Stimulated activated CD8-positive, alpha-beta memory T cell treated with anti-CD3 and anti-CD28 coated beads, Interleukin-7, amount 100 ng/mL, for 4 hours (primary cell): ENCODE measurements at places on chromosomes 12 and 14.

- no peak for DNase-seq
Measured at GRCh38 chr14:63877550-63877939, 24.7 kb downstream of the SYNE2 start.

DNA sequence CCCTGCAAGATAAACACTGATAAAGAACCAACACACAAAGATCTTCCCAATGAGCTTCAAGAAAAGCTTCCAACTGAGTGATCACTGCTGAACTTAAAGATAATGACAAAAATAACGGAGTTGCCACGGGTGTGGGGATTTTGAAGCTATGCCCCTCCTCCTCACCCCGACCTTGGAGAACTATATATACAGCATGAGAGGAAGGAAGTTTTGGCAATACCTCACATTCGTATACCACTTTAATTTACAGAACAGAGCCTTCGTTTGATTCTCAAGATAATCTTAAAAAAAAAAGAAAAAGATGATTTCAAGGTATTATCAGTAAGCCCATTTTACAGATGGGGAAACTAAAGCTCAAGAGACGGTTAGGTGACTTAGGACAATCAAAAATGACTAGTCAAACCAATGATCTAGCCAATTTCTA lies 715 bp downstream of the NEK9 start:
- DNase-seq, result no peak

DNA sequence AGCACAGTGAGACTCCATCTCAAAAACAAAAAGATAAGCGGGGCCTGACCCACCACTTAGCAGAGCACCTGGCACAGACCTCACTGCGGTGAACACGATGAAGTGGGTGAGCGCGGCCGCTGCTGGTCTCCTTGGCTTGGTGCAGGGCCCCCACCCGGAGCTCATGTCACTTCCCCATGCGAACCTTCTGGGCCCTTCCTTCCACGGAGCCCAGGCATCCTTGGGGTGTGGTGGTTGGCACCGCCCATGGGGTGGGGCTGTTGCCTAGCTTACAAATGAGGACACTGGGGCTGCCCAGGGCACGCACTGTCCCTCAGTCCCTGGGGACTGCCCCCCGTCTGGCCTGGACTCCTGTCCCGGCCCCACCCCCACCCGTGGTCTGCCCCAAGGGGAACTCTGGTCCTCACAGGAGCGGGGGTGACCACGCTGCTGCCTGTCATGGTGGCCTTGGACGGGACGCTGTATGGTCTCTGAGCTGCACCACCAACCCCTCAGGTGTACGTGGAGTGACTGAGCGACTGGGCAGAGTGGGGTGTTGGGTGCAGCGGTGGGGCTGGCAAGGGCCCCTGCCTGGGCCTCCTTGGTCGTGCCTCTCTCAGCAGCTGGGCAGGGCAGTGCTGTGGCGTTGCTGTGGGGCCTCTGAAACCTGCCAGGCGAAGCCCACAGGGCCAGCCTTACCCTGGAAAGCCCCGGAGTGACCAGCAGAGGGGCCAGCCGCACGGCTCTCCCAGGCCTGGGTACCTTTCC lies 15.3 kb downstream of the FBRSL1 start:
- DNase-seq, result no peak

DNA sequence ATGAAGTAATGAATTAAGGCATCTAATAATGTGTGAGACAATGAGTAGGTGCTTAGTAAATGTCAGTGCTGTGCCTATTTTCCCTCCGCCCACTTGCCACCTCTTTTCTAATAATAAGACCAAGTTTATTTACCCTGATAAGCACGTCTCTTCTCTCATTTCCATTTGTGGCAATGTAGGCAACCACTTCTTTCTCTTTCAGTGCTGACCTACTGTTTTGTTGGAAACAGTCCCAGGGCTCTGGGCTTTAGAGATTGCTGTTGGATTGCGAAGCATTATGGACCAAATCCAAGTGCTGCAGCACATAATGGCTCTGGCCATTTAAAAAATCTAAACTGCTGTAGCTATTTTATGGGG lies 141.3 kb upstream of the PLEKHG7 start:
- DNase-seq, result no peak

GRCh38 chr12:67671419-67671818 lies 22.9 kb downstream of the DYRK2 start:
- DNase-seq, result no peak

DNA sequence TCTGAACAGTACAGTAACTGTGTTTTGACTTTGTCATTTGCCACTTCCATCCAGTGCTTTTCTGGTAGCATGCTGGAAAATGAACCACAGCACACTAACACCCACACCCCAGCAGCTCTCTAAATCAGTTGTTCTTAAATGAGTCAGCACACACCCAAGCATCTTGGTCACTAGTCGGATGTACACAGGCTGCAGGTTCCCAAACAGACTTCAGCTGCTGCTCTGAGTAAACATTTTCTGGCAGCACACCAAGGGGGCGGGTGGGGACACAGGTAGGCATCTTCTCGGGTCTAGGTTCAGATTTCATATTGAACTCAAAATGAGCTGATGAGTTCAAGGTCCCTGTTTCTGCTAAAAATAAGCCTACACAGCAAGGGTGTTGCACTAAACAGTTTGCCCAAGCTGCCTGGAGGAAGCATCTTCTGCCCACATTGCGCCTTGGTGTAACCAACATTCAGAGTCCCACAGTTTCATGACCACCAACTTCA lies 39.8 kb downstream of the IFNG start:
- peak; percentile 30 for DNase-seq

GRCh38 chr12:131766382-131767107 lies 55.7 kb downstream of the SFSWAP start:
- DNase-seq, result no peak

DNA sequence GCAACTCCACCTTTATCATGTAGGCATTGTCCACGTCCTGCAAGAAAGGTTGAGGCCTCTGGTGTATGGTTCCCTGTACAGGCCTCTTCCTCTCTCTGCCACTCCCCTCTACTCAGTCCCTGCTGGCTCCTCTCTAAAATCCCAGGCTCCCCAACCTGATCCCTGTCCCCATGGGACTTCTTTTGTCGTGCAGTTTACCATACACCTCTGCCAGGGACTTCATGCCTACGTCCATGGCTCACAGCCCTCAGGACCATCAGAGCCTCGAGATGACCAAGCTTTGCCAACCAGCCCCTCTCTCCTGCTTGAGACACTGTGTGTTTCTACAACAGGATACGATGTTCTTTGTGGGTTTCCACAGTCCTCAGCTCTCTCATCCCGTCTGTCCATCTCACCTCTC lies 2.9 kb downstream of the KRT2 start:
- DNase-seq, result no peak

- no peak for DNase-seq
Measured at GRCh38 chr14:91311284-91311662, 66.8 kb upstream of the GPR68 start.

DNA sequence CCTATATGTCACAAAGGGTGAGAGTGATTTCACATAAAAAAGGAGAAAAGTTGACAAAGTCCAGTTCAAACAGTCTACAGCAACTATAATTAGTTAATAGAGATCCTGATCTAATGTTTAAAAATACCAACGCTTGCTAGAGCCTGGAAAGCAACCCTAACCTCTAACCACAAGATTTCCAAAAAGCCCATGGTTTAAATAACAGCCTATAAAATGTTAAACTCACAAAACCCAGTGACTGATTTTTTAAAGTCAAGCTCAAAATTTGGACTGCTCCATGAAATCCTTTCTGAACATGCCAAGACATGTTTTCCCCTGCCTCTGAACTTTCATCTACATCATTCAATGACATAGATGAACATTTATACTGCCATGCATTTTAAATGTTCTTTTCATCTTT lies 81.6 kb downstream of the PLEKHG7 start:
- DNase-seq, result no peak

- DNase-seq, result no peak
Measured at GRCh38 chr12:123465084-123465483, 7.1 kb downstream of the SNRNP35 start.

DNA sequence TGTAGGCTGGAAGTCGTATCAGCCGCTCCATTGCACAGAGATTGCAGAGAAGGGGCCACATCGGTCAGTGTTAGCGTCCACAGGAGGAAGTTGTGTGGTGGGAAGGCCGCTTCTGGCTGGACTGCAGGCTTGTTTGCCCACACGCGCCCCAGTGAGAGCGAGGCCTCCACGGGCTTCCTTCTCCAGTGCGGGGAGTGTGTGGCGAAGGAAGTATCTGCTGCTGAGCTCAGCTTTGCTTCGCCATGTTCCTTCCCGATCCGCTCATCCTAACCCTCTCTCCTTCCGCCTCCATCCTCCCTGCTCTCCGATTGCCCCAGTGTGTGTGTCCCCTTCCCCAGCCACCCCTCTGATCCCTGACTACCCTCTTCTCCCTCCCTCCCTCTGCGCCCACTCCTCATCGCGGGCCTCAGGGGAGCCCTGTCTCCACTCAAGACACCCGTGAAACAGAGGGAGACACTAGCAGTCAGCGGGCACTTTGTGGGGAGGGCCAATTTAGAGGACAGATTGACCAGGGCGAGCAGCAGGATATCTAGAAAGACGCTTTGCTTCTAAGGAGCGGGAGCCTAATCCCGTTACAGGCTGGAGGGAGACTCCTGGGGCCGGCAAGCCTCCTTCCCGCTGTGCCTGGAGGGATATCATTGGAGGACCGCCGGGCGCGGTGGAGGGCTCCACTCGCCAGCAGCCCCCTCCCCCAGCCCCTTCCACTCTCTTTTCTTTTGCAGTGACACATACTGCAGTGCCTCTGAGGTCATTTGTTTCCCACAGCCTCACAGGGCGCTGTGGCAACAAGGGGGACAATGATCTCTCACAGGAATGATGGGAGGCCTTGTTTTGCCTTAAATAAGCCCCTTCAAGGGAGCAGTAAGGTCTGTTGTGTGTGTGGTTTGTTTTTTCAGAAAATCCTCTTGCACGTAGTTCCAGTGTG lies 428.8 kb downstream of the ZFP36L1 start:
- no peak for DNase-seq

GRCh38 chr14:94474581-94475031 lies 1.4 kb downstream of the SERPINA9 start:
- no peak for DNase-seq
